ENCODE measurements at places on chromosomes 1 and 21.

DNA sequence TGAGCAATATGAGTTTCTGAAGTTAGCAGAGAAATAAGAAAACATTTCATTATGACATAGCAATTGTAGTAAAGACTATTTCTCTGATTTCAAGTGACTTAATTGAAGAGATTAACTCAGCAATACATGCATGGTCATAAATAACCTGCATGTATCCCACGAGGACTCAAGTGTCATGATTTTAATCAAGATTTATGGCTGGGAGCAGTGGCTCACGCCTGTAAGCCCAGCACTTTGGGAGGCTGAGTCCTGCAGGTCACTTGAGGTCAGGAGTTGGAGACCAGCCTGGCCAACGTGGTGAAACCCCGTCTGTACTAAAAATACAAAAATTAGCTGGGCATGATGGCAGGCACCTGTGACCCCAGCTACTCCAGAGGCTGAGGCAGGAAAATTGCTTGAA lies 311.9 kb upstream of the PLD5 start:
- no peak for DNase-seq

GRCh38 chr1:12450756-12451559 lies 167.1 kb downstream of the DHRS3 start:
- DNase-seq = no peak

- no peak for DNase-seq
Measured at GRCh38 chr1:211908951-211909350, 78.4 kb upstream of the LPGAT1 start.

GRCh38 chr1:226335661-226336060 lies 26.7 kb upstream of the LIN9 start:
- DNase-seq = no peak

GRCh38 chr1:168243636-168244212 lies 17.9 kb downstream of the SFT2D2 start:
- DNase-seq = no peak

DNA sequence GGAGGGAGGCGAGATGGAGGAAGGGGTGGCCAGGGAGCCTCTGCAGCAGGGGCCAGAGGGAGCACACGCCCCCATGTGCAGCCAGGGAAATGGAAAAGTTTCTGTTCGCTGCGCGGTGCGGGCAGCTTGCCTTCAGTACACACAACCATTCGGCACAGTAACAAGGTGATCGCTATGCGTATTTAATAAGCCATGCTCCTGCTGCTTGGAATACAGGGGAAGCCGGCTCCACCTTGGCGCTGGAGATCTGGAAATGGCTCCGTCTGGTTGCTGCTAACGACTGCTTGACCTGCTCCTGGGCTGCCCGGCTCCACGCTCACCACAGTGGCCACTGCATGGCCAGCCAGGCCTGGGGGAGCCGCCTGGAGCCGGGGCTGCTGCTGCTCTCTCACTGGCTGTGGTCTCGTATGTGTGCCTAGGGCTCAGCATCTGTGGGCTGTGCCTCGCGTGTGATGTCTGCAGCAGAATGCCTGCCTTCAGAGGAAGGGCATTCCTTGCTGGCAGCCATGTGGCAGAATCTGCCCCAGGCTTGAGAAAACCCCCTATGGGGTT lies 86.4 kb upstream of the ACTL8 start:
- DNase-seq = no peak

GRCh38 chr1:175494011-175494554 lies 249.3 kb downstream of the TNR start:
- DNase-seq = no peak

- no peak for DNase-seq
Measured at GRCh38 chr1:15156807-15157380, 3.3 kb downstream of the TMEM51 start.

GRCh38 chr1:159786465-159786864 lies 5.7 kb downstream of the DUSP23 start:
- no peak for DNase-seq

GRCh38 chr1:237309595-237310118 lies 267.7 kb downstream of the RYR2 start:
- no peak for DNase-seq

DNA sequence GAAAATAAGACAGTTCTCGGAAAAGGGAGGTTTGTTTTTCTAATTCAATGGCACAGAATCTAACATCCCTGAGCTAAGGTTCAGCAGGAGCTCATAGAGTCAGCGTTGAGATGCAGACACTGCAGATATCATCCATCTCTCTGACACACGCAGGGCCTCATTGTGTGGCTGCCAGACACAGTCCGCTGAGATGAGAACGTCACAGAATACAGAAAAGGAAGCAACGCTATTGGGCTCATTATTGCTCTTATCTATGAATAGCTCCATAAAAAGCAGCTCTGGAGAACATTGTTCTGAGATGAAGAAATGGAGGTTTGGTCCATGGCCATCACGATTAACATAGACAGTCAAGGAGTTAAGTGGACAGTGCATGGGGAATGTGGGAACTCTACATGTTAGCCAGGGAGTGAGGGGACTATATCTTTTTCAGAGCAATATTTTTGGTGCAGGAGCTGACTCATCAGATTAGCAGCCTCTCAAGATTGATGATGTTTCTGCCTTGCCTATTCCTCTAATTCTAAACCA lies 771.6 kb upstream of the CXADR start:
- no peak for DNase-seq

GRCh38 chr1:230317823-230318819 lies 108.0 kb downstream of the PGBD5 start:
- peak; percentile 60 for DNase-seq

- DNase-seq = no peak
Measured at GRCh38 chr1:119488216-119488615, 18.8 kb upstream of the HSD3B1 start.

DNA sequence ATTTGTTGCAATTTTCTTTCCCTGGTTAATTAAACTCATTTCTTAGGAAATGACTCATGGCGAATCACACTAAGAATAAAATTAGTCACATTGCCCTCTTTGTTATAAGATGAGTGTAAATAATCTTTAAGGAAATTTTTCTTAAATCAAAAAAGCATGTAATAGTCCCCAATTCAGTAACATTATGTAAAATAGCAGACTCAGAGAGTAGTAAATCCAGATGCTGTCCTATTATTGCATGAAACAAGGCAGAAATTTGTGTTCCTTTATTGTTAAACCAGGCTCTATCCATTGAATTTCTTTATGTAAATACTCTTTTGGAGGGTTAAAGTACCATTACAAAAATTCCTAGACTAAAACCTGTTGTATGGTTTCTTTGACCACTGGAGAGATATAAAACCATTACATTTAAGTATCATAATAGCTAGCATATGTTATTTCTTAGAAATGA lies 154.5 kb upstream of the C1orf87 start:
- no peak for DNase-seq

DNA sequence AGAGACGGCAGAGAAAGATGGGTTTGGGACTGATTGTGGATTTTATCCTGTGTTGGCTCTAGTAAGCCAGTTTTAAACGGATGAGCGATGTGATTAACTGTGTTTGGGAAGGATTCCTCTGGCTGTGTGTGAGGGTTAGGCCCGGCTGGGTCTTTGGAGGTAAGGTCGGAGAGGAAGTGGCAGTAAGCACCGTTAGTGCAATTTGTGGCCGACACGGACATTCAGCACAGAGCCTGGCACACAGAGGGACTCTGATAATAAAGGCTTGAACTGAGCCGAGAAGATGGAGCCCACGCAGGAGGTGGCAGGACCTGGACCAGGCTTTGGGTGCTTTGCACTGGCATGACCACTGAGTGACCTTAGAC lies 1.3 kb downstream of the MTFR1L start:
- no peak for DNase-seq

DNA sequence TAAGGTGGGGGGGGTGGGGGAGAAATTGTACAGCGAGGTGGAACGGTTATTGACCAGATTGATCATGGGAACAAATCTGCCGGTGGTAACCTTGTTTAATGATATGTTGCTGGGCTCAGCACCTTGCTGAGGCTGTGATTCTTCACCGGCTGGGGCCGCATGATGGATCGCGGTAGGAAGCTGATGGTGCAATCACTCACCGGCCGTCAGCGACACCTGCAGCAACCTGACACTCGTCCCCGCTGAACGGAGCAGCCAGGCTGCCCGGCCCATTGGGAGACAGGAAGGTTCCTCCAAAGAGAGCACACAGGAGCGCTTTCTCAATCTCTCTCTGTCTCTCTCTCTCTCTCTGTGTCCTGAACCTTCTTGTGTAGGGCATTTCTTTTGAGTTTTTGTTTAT lies 128.5 kb upstream of the RRP15 start:
- no peak for DNase-seq

DNA sequence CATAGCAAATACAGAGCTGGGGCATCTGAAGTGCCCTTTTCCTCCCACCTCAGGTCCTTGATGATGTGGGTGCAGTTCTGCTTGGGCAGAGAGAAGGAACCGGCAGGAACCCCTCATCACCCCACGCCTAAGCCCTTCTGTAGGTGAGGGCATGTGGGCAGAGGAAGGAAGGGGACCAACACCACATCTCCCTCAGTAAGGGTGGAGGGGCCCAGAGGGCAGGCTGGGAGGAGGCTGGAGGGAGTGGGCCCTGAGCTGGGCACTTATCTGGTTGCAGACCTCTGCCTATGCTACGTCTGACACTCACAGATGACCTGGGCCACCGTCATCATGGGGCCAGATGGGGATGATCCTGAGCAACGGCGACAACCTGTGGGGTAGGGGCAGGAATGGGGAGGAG lies 11.0 kb downstream of the ZNF687 start:
- no peak for DNase-seq

DNA sequence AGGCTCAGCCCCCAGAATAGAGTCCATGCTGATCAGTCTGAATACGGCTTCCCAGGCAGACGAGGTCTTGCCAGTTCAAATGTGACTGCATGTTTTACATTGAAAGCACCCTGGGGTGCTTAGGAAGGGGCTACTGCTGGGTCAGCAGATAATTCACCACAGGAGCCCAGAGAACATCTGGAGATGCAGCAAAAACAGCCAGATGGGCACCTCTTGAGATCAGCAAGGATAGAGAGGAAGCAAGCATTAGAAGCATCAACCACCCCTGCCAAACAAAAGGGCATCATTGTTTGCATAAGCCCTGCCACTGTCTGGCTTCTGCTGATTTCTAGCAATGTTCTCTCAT lies 403.1 kb downstream of the RRAGC start:
- DNase-seq = no peak

GRCh38 chr1:100524355-100524754 lies 13.6 kb upstream of the GPR88 start:
- DNase-seq = no peak

GRCh38 chr1:246782120-246782900 lies 58.1 kb downstream of the SCCPDH start:
- DNase-seq = no peak

GRCh38 chr21:20730441-20730840 lies 267.8 kb upstream of the NCAM2 start:
- DNase-seq = no peak

DNA sequence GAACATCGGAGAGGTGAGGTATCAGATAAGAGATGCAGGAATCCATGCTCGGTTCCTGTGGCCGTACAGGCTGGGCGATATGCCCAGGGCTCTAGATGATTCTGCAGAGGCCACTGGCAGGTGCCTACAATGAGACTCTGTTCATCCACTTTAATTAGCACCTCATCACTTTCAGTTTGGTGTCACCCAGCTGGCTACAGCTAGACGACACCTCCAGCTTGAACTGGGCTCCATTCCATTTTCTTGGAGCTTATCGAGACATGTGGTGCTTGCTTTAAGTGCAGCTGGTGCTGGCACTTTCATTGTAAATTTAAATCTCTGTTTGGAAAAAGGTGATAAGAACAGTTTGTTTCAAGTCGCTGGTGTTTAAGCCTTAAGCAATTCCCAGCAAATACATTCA lies 322.5 kb upstream of the ADGRL2 start:
- DNase-seq = peak; percentile 79

DNA sequence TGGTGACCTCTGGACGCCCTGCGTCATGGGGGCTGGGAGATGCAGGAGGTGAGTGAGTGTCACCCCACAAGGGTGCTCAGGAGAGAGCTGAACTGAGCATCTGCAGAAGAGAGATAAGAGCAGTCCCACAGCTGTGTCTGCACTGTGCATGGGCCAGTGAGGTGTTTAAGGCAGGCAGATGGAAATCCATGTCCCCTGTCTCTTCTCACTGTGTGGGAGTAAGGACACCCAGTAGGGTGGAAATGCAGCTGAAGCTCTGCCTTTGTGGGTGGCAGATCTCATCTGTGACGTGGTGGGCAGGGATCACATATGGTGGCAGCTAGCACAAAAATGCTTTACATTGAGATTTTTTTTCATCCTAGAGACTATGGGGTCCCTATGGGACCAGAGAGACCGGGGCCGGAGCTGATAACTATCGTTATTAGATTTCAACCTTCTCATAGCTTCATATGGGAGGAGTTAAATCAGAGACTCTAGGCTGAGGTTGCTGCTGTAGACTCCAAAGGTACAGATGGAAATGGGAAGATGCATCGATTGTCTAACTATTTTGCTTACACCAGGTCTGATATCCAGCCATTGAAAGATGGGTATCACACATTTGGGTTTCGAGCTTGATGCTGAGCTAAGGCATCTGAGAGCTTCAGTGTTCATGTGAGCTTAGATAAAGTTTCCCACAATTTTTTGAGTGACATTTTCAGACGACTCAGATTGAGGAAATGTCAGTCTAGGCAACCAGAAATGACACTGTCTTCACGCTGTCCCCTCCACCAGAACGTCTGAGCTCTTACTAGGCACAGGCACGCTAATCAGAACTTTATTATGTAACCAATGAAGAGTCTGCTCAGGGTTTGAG lies 65.3 kb upstream of the PSEN2 start:
- DNase-seq = no peak

- DNase-seq = no peak
Measured at GRCh38 chr1:229031481-229032341, 239.2 kb upstream of the RAB4A start.

- DNase-seq = no peak
Measured at GRCh38 chr1:209266590-209267205, 316.8 kb upstream of the CAMK1G start.

GRCh38 chr1:89459081-89459480 lies 65.5 kb upstream of the LRRC8B start:
- DNase-seq = no peak

DNA sequence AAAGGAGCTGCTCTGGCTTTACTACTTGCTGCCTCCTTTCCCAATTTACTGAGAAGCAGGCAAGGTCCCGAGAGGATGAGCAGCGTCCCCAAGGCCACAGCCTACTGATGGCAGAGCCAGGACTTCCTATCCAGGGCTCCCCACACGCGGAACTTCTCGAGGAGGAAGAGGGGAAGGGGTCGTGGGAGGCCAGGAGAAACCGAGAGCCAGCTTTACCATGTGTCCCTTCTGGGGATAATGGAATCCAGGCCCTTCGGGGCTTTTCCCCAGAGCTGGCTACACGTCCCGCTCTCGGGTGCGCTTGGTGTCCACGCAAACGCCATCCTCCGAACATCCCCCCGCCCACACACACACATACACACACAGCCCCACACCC lies 4.3 kb upstream of the CCN1 start:
- no peak for DNase-seq

DNA sequence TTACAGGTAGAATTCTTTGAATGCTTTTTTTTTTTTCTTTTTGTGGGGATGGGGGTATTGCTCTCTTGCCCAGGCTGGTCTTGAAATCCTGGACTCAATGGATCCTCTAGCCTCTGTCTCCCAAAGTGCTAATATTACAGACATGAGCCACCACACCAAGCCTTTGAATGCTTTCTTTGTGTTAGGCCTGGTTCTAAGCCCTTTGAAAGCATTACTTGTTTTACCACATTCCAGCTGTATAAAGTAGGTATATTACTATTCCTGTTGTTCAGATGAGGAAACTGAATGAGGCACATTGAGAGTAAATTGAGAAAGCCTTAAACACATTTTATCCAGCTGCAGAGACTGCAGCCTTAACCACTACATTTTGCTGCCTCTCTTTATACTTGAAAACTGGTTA lies 841.8 kb upstream of the ADGRL4 start:
- no peak for DNase-seq

Measured in cardiac septum (tissue), 1 donor.